AG08396 (cell line): ENCODE measurements at places on chromosomes 11 and 22.

DNA sequence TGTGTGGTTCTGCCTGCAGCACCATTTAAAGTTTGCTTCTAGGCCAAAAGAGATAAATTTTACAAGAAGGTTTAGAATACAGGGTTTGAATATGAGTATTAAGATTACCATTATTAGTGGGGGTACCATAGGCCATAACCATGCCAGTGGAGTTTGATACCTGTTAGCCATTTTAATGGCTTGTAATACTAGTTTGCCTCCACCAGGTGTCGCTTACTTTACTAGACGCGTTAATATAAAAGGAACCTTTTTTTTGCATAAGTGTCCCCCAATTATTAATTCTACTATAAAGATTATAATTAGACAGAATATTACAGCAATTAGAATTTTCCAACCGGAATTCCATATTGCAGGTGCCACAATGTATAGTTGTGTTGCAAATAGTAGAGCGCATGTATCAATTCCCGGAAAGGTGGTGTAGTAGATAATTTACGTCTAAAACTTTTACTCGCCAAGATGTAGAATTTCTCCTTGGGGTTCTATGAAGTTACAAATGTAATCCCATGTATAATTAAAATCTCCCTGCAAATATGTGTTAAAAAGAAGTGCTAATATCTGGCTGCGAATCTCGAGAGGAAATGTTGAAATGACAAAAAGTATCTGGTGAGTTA, 16.1 kb downstream of the MS4A6E start:
- DNase-seq, result no peak

DNA sequence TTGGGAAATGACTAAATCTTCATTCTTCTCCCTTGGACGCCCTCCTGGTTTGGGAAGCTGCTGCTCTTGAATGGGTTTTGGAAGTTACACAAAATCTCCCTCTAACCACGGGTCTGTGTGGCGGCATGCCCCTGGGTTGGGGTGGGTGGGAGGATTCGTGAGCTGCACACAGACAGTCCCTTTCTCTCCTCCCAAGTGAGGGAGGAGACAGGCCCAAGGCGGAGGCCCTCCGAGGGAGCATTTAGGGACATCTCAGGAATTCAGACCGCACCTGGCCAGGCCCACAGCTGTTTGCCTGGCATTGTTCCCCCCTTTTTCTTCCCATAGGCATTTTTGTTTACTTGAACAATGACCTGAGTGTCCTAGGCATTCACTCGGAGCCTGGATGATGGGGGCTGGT, 94.1 kb downstream of the MPPED1 start:
- DNase-seq, result no peak

GRCh38 chr11:31819621-31820437, 8.7 kb upstream of the PAX6 start:
- no peak for DNase-seq

- DNase-seq, result no peak
Observed at GRCh38 chr11:104999721-105000120, 23.2 kb downstream of the CASP5 start.

DNA sequence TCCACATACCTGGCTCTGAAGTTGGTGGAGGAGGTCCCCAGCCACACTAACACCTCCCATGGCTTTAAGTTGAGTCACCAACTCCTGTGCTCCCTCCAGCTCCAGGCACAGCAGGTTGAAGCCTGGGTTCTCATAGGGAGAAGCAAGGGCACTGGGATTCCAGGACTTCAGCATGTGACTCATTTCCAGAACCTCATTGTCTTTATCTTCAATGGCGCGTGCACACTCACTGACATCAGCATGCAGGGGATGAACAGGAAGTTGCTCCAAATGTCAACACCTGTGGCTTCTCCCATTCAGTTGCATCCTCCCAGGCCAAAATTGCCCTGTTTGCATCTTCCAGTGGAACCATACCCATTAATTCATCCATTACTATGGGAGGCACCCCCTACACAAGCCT, 5.8 kb upstream of the UBQLNL start:
- DNase-seq, result no peak

DNA sequence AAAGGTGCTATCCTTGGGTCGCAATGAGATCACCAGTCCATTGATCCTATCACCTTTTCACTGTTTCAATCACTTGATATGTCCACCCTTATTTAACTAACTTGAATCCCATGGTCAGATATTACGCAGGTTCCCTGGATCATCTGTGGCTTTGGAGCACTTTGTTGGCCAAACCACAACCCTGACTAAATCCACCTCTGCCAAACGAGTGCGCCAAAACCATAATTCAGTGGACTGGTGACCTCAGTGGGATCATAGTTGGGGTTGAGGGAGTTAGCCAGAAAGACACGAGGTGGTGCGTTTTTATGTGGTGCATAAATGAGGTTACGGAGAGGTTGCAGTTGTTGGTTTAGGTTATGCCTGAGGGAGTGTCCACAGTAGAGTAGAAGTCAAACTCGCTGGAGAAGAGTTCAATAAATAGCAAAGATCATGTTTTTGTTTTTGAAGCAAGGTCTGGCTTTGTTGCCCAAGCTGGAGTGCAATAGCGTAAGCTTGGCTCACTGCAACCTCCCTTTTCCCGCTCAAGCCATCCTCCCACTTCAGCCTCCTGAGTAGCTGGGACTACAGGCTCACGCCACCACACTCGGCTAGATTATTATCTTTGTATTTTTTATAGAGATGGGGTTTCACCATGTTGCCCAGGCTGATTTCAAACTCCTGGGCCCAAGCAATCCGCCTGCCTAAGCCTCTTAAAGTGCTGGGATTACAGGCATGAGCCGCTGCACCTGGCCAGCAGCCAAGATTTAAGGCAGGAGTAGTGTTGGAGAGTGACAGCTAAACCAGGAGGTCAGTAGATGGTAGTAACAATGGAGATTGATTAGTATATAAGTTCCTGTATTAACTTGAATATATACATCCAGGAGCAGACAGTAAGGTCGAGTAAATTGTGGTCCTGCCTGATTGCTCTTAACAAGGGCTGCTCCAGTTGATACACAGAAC, 4.5 kb downstream of the FOXR1 start:
- DNase-seq, result no peak

GRCh38 chr11:116901964-116902688, 64.7 kb upstream of the APOA1 start:
- DNase-seq, result no peak

GRCh38 chr11:34916843-34917770, 689 bp downstream of the PDHX start:
- peak; percentile 17 for DNase-seq

- DNase-seq, result no peak
Observed at GRCh38 chr11:69443968-69444364, 37.5 kb upstream of the LINC01488 start.
